Tongue (tissue), 3 donors: ENCODE measurements at places on chromosomes 11 and 22. TPM values are rescaled to one million over a fixed set of nuclear protein-coding genes. Genes with fewer than 3 reads are reported as not detected.
A peak's percentile ranks its signal among the peaks of the same experiment; 100 is the strongest.

The LIF gene
- total RNA-seq = 0.51 TPM

DNA sequence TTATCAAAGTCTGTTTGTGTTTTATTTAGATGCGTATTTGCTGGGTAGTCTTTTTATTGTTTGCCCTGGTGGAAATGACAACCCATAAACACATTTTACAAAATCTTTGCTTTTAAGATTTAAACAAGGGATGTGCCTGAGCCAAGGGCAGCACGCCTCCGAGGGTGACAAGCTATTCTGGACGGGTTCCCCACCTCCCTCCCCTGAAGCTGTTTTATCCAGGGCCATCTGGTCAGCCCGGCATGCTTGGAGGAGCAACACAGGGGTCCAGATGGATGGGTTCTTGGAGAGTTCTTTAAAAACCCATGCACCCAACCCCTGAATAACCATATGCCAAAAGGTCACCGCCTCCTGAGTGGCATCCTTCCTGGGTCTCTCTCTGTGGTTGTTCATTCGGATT lies 408.9 kb downstream of the OPCML start:
- DNase-seq = no peak

The PTPMT1 gene
- total RNA-seq = 61.0 TPM

The OR51E2 gene
- total RNA-seq = not detected

DNA sequence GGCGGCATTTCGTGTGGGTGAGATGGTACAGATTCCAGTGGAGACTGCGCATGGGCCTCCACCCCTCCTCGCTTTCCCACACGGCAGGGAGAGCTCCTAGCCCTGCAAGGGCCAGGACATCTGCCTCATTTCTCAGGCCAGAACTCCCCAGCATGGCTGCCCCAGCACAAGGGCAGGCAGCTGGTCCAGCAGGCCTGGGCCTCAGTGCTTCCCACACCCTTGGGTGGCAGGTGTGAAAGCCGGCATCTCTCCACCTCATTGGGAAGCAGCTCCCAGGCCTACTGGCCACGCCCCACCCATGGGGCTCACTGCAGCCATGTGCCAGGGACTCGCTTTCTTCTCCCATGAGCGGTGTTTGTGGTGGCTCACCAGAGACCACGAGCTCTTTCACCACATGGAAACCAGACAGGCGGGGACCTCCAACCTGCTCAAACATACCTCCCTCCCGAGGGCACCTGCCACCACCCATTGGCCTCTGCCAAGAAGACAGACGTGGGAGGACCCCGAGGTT lies 79.1 kb downstream of the NAT10 start:
- no peak for DNase-seq

The ANGPTL5 gene
- total RNA-seq = not detected

The TNKS1BP1 gene
- 112 TPM for total RNA-seq

- no peak for DNase-seq
Observed at GRCh38 chr11:57133366-57134038, 48.3 kb upstream of the LRRC55 start.

The OR52N4 gene
- not detected for total RNA-seq

GRCh38 chr11:77677138-77677537 lies 39.5 kb upstream of the CLNS1A start:
- no peak for DNase-seq

The GSTT2B gene
- total RNA-seq = 5.8 TPM

- DNase-seq = no peak
Observed at GRCh38 chr11:1516273-1517067, 29.9 kb upstream of the MOB2 start.

The ADAMTS15 gene
- total RNA-seq = 35.1 TPM

DNA sequence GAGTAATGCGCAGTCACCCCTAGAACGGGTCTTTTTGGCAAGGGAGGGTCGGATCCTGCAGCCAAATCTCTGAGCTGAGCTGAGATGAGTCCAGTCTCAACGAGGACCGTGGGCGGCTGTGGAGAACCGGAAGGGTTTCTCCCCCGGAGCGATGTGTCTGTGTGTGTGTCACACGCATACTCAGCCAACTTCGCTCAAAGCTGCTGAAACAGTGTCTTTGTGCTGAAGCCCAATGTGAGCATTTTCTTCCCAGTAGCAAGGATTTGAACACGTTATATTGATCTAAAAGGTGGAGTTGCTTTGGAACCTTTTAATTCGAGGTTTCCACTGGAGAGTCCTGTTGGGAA lies 1.4 kb upstream of the CELSR1 start:
- no peak for DNase-seq

The OR52A1 gene
- total RNA-seq = not detected

The MPPED2 gene
- total RNA-seq = 7.8 TPM

DNA sequence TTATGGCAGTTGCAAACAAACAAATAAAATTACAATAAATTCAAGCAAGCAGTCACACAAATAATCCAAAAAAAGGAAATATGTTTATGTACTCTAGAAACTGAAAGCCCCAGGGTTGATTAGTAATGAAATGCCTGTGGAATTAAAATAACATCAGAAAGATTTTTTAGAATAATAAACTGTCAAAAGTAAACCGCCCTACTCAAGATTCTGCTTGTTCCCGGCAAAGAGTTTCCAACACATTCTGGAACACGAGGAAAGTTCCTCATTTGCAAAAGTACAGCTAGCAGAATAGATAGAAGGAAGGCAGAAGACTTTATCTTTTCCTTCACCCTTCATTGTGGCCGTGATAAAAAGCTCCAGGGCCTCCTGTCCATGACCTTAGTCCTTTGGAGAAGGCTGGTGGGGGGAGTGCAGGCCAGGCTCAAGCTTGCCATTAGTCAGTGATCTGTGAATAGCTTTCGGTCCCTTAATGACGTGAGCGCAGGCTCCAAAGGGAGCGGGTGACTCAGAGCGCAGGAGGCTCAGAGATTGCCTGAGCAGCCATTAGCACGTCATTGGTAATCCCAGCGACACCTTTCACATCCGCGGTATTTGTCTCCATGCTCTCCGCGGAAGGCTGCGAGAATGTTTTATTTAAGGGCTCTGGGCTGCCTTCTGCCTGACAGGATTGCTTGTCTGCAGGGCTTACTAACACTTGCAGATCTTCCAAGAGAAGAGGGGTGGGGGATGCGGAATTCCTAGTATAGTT lies 458.3 kb downstream of the METTL15 start:
- peak; percentile 70 for DNase-seq

DNA sequence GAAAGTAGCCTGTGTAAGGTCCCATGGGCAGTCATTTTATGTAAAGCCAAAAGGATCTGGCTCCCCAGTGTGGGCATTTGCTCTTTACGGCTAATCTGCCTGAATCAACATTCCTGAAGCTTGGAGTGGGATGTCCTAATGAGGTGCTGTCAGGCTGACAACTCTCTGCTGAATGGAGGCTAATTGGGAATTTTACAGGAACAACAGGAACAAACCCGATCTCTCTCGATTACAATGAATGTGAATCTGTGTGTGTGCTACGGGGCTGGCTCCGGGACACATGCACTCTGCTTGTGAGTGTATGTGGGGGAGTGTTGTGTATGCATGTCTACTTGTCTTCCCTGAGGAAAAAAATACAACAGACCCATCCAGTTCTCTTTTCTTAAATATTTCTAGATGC lies 415.2 kb downstream of the TENM4 start:
- no peak for DNase-seq

- no peak for DNase-seq
Observed at GRCh38 chr11:491358-491757, 15.7 kb downstream of the RNH1 start.

GRCh38 chr22:36369004-36369921 lies 18.5 kb downstream of the MYH9 start:
- DNase-seq = no peak

DNA sequence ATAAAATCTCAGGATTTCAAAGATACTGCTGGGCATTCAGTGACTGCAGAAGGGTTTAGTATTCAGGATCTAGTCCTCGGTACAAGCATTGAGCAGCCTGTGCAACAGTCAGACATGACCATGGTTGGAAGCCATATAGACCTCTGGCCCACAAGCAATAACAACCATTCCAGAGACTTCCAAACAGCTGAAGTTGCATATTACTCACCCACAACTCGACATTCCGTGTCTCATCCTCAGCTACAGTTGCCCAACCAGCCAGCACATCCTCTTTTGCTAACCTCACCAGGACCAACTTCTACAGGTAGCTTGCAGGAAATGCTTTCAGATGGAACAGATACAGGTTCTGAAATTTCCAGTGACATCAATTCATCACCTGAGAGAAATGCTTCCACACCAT lies 156.8 kb downstream of the C11orf91 start:
- no peak for DNase-seq

GRCh38 chr11:76644591-76644990 lies 26.0 kb downstream of the LRRC32 start:
- DNase-seq = no peak

DNA sequence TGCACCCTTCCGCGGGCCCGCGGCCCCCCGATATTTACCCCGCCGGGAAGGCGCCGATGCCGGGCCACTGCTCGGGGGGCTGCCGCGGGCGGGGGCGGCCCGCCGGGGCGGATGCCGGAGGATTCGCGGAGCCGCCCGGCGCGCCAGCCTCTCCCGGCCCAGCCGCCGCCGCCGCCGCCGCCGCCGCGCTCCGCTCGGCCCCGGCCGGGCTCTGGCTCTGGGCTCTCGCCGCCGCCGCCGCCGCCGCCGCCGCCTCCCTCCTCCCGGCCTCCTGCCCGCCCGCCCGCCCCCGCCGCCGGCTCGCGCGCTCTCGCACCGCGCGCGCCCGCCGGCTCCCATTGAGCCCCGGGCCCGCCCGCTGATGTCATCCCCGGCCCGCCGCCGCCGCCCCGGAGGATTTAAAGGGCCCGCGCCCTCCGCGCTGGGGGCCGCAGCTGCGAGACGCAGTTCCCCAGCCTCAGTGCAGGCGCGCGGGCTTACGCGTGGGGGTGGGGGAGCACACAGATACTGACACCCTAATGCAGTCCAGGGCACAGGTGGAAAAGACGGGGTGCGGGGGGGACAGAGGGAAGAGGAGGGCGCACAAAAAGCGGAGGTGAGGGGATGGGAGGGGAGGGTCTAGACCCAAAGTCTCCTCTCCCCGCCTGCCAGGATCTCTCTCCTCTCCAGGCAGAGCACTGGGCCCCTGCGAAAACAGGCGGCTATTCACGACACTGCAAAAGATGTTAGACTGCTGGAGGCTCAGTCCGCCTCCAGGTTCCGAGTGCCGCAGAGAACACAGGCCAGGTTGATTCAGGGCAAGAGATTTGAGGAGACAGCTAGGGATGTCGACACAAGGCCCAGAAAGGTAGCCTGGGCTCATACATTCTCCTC lies at the start of gene CSNK1E:
CSNK1E (minus strand) TSS at position 312 of the 873 bp plus-strand sequence. CDS start 3,276 bp downstream, outside the sequence.
- peak; percentile 89 for DNase-seq

The DGAT2 gene
- 0.62 TPM for total RNA-seq

DNA sequence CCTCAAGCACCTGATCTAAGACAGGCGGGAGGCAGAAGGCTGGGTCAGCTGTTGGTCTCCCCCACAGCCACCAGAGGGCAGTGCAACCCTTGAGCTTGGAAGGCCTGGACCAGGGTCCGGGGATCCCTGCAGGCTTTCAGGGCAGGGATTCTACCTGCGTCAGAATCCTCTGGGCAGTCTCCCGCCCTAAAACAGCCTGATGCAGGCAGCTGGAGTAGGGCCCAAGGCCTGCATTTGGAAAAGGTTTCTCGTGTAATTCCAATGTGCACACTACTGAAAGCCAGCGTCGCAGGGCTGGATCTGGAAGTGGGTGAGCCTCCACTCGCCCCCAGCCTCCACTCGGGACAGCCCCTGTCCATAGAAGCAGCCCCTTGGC lies 31.8 kb downstream of the BID start:
- DNase-seq = peak; percentile 84

The CASP5 gene
- not detected for total RNA-seq

- DNase-seq = peak; percentile 86
Observed at GRCh38 chr11:120172054-120172911, 34.4 kb upstream of the TRIM29 start.

The OR4D5 gene
- not detected for total RNA-seq
